ENCODE measurements at places on chromosomes 7 and 10.

GRCh38 chr10:84334811-84335210 lies 6.4 kb downstream of the CCSER2 start:
- no peak for DNase-seq

- DNase-seq: no peak
Measured at GRCh38 chr10:79241629-79241989, 105.7 kb upstream of the PPIF start.

GRCh38 chr7:116924741-116925140 lies 28.6 kb upstream of the ST7 start:
- DNase-seq: no peak

DNA sequence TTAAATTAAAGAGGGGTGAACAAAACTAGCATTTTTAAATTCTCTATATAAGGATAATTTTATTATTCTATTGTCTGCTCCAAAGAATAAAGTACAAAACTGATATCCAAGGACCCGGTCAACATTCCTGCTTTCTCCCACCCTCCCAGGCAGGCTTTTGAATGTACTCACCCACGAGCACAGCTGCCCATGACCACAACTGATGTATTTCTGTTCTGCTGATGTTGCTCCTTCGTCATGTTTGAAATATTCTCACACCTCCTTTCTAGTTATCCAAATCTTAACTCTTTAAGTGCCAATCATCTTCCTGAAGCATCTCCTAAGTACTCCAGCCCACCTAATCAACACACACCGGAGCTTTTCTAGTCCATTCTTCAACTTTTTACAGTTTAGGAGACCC lies 46.7 kb downstream of the CALD1 start:
- DNase-seq: no peak

GRCh38 chr7:44489955-44490350 lies 505 bp downstream of the NUDCD3 start:
- DNase-seq: peak; percentile 14

DNA sequence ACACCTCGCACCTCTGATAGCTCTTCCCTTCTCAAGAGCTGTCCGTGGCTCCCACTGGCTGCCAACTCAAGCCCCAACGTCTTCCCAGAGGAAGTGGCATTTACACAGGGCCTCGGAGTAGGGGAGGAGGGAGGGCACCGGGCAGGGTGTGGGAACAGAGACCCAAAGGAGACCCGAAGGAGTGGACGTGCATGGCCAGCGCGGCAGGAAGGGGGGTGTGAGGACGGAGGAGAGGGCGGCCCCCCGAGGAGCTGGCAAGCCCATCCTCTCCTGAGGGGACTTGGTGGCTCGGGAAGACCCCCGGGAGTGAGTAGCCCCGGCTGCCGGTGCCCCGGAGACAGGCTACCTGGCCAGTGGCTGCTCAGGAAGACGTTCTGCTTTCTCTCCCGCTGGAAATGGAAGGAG lies 85.9 kb downstream of the FOXL3 start:
- DNase-seq: no peak

GRCh38 chr7:142452791-142453190 lies 194.9 kb upstream of the PRSS58 start:
- DNase-seq: no peak

GRCh38 chr10:126062131-126063032 lies 166.0 kb downstream of the FANK1 start:
- peak; percentile 27 for DNase-seq

DNA sequence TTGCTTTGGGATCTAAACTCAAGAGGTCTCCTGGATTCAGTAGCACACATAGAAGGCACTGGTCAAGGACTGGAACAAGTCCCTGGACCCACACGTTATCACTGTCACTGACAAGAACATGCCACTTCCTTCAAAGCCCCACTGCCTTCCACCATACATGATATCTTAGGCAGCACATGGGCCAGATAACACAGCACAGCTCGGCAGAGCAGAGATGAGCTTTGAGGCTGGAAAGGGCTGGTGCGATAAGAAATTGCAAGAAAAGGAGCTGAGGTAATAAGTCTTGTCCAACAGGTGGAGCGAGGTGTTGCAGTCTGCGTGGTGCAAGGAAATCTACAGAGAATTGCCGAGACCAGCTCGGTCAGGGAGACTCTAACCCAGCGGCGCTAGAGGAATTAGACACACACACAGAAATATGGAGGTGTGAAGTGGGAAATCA lies 139.8 kb upstream of the CDK13 start:
- no peak for DNase-seq

- no peak for DNase-seq
Measured at GRCh38 chr10:116672891-116673290, 52.1 kb downstream of the PNLIPRP2 start.

- peak; percentile 48 for DNase-seq
Measured at GRCh38 chr7:116122972-116123595, 87.3 kb upstream of the TES start.

- DNase-seq: no peak
Measured at GRCh38 chr10:128373831-128374230, 247.6 kb upstream of the MKI67 start.

- no peak for DNase-seq
Measured at GRCh38 chr7:28195910-28196620, 15.5 kb upstream of the JAZF1 start.

GRCh38 chr10:16965344-16965616 lies 148.1 kb upstream of the RSU1 start:
- DNase-seq: no peak

DNA sequence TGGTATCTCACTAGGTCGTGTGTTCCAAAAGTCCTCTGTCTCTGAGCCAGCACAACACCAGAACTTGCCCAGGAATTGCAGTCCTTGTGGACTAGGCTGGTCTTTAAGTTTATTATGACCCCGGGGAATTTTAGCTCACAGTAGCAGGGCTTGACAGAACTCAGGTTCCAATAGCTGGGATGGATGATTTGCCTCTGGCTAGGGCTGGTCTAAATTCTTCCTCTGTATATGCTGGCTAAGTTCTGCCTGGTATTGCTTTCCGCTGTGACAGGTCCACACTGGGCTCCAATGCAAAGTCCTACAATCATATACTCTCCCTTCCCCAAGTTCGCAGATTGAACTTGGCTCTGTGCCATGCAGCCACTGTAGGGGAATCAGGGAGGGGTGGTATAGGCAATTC lies 52.5 kb downstream of the FAS start:
- DNase-seq: no peak

- no peak for DNase-seq
Measured at GRCh38 chr7:1758028-1758858, 88.2 kb downstream of the ELFN1 start.

DNA sequence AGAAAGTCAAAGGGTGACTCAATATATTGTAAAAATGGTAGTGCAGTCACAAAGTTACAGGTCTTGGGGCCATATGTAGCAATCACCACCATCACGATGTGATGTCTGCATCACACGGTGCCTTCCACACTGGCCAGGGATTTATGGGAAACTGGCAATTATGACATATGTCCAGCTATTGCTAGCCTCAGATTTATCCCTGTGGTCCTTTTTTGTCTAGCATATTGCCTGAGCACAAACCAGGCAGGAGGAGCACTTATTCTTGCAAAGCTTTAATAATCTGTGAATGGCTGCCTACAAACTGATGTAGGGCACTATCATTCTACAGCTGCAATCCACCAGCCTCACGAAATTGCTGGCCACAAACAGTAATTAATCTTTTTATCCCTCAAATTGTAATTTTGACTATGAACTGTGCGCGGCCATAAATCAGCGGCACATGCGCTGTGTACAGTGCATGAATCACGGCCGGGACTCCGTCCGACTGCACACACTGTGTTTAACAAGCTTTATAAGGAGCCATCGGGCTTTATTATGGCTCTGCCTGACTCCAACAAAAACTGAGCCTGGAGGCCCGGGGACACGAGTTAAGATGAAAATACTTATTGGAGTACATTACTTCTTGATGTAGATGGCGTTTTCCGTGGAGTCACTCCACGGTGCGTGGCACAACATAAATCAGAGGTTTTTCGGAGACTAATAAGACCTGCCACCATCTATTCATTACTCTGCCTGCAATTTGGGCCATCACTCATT lies 115.2 kb downstream of the EBF3 start:
- DNase-seq: no peak

DNA sequence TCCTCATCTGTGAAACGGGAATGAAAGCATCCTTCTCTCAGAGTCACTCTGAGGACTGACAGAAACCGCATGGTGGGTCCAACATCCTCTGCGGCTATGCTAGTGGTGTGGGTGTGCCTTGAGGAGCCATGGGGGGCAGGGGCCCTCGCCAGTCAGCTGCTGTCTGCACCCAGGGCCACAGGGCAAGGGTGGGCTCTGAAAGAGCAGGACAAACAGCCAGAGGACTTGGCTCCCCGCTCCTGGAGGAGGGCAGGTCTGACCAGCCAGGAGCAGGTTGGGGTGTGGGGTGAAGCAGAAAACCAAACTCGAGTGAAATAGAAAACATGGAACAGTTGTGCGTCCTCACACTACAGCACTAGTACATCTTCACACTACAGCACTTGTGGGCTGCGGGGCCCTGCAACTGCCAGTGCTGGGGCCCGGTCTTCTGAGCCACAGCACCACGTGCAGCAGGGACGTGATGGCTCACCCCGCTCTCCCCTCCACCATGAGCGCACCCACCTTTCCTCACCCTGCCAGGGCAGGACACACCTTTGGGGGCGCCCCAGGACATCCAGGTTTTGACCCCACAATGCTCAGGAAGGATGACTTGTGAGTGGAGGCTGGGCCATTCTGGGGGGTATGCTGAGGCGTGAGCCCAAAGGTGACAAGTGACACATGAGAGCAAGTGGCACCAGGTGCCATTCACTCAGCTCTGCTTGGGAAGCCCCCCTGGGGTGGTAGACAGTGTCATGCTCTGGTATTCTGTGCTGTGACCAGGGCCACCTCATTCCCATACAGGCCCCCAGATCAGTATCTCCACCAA lies 96.1 kb upstream of the RET start:
- no peak for DNase-seq

DNA sequence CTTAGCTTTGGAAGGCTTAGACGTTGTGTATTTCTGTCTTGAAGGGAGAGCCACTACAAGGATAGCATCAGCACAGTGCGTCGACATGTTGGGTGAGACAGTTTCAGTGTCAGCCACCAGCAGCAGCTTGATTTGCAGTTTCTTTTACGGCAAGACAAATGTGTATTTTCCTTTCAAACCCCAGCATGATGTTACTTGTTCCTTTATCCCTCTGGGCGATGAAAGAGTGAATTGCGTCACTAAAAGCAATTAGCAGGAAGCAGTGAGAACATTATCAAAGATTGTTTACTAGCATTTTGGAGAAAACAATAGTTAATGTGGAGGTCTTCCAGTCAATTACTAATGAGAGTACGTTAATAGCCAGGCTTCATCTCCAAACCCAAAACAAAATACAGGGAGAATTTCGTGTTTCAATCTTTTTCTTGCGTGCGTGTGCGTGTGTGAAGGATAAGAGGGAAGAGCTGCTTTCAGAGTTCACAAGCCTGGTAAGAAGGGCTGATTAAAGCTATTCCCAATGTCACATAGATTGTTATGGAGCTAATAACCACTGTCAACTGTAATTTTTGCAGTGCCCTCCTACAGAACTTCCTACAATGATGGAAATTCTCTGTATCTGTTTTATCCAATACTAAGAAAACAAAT lies 157.1 kb upstream of the AOAH start:
- no peak for DNase-seq

DNA sequence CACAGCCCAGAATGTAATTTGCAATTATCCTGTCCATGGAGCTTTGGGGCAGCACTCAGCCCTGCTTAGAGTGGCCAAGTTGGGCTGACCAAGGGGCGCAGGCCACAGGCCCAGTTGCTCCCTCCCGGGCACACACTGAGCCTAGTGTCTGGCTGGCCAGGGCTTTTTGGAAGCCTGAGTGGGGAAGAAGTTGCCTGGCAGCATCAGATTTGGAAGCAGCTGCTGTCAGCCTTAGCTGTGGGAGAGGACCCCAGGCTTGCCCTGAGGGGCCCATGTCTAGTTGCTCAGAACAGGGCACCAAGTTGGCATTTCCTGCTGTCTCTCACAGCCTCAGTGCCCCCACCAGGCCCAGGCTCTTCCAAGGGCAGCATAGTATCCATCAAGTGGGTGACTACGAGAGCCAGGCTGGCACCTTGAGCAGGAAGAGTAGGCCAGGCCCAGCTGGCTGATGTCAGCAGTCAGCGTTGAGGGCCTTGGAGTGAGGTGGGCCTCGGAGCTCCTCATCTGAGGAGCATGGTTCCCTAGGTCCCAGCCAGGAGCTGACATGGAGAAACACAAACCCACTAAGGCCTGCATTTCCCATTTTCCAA lies 14.4 kb downstream of the ANTXRL start:
- DNase-seq: no peak

Measured in CD14-positive monocyte (primary cell).